Testis (tissue), 5 donors: ENCODE measurements at places on chromosomes 16 and 17. TPM values are rescaled to one million over a fixed set of nuclear protein-coding genes. Genes with fewer than 3 reads are reported as not detected.

- H3K36me3 ChIP-seq: no peaks in the 10 kb centered on the region
- peak; percentile 79 for DNase-seq
Observed at GRCh38 chr17:64707050-64707591, 45.0 kb upstream of the SMURF2 start.

- DNase-seq: no peak
- no peaks in the 10 kb centered on the region for H3K27me3 ChIP-seq
- no peak overlapping the region for H3K4me3 ChIP-seq
Observed at GRCh38 chr16:52066962-52067361, 480.0 kb downstream of the TOX3 start.

DNA sequence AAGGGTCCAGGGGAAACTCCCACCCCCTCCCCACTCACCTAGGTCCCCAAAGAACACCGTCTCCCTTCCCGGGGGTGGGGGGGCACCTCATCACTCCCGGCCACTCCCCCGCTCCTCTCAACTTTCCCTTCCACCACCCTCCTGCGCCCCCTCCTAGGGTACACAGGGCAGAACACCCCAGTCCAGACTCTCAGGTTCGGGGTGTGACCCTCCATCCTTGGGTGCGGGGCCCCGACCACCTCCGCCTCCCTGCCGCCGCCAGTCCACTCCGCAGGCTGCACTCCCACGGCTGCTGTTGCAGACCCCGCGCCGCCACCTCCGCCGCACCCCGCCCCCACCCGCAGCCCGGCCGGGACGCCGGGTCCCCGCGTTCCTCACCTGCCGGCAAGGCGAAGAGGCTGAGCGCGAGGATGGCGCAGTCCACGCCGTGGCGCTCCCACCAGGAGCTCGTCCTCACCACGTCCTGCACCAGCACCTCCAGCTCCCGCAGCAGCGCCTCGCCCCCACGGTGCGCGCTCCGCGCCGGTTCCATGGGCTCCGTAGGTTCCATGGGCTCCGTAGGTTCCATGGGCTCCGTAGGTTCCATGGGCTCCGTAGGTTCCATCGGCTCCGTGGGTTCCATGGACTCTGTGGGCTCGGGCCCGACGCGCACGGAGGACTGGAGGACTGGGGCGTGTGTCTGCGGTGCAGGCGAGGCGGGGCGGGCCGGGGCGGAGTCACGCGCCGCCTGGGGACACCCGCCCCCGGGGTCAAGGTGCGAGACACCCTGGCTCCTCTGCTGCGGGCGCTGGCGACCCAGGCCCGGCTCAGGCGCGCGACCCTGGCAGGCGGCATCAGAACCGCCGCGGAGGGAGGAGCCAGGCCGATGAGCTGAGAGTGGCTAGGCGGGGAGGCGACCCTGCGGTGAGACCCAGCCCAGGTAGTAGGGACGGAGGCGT lies at the start of gene FADS6:
TSS of gene FADS6 (minus strand) at position 660 of the 938 bp plus-strand sequence. CDS start at position 622, 38 bp downstream.
- no peaks in the 10 kb centered on the region for H3K27me3 ChIP-seq
- DNase-seq: no peak
- no peak within 1 kb of the TSS for H3K27ac ChIP-seq

DNA sequence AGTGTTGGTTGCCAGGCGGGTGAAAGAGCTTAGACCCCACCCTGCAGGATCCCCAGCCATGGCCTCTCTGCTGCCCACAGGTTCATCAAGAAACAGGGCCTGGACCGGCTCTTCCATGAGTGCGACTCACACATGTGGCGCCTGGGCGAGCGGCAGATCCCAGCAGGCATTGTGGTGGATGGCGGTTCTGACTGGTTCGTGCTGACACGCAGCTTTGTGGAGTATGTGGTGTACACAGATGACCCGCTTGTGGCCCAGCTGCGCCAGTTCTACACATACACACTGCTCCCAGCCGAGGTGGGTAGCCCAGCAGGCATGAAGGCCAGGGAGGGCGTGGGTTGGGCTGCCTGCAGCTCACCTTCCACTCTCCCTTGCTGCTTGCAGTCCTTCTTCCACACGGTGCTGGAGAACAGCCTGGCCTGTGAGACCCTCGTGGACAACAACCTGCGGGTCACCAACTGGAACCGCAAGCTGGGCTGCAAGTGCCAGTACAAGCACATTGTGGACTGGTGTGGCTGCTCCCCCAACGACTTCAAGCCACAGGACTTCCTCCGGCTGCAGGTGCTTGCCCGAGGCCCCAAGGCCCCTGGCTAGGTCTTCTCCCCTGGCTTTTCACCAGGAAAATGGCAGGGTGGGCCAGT lies 9.9 kb downstream of the XYLT2 start:
- no peaks in the 10 kb centered on the region for H3K27me3 ChIP-seq
- peaks cover 22% of the 10 kb centered on the region for H3K4me1 ChIP-seq
- no peak for DNase-seq
- H3K4me3 ChIP-seq: no peak overlapping the region
- no peak overlapping the region for H3K27ac ChIP-seq
- H3K36me3 ChIP-seq: no peaks in the 10 kb centered on the region

- H3K27me3 ChIP-seq: no peaks in the 10 kb centered on the region
- H3K27ac ChIP-seq: no peak overlapping the region
- H3K36me3 ChIP-seq: no peaks in the 10 kb centered on the region
Observed at GRCh38 chr16:57579361-57579665, 36.9 kb downstream of the ADGRG5 start.

GRCh38 chr17:64331366-64331765 lies 59.3 kb downstream of the PECAM1 start:
- peaks cover 24% of the 10 kb centered on the region for H3K4me1 ChIP-seq
- H3K27me3 ChIP-seq: no peaks in the 10 kb centered on the region
- no peak for DNase-seq
- no peak overlapping the region for H3K27ac ChIP-seq
- H3K4me3 ChIP-seq: no peak overlapping the region

Gene MYH1
- total RNA-seq: 0.47 TPM

Gene MRPS23
- total RNA-seq: 14.1 TPM
